ENCODE measurements at places on chromosomes 7 and 10.
A peak's percentile ranks its signal among the peaks of the same experiment; 100 is the strongest.

DNA sequence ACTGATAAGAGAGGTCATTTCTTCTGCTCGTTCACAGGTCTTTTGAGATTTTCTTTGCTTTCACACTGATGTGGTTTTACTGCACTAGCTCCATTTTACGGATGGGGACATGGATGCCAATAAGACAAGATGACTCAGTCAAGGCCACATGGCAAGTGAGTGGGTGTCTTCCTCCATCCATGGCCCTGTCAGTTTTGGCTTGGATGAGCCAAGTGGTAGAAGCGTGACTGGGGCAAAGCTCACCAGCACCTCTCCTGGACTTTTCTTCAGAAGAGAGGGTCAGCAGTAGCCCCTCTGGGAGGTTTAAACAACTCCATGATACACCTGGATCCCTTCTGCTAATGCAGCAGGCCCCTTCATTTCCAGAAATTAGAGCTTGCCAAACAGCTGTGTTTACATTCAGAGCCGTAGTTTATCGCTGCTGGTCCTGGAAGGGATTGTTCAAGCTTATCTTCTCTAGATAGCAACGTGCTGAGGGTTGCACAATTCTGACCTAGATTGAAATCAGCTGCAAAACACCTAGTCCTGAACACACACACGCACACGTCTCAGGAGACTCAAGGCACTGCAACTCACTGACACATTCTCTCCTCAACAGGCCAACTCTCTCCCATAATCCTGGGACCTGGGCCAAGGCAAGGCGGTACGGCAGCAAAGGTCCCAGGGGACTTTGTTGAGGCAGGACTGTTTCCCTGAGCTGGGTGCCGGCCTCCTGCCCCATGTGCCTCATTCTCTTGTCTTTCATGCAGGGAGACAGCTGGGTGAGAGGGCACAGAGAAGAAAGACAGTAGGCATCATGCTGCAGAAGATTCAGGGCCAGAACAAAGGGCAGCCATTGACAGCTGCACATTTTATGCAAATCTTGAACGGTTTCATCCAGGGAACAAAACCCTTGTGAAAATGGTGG is 14.2 kb upstream of the PDCD4 start:
- DNase-seq = peak; percentile 84

GRCh38 chr7:150365673-150366398 is 2.8 kb upstream of the REPIN1 start:
- DNase-seq = no peak

DNA sequence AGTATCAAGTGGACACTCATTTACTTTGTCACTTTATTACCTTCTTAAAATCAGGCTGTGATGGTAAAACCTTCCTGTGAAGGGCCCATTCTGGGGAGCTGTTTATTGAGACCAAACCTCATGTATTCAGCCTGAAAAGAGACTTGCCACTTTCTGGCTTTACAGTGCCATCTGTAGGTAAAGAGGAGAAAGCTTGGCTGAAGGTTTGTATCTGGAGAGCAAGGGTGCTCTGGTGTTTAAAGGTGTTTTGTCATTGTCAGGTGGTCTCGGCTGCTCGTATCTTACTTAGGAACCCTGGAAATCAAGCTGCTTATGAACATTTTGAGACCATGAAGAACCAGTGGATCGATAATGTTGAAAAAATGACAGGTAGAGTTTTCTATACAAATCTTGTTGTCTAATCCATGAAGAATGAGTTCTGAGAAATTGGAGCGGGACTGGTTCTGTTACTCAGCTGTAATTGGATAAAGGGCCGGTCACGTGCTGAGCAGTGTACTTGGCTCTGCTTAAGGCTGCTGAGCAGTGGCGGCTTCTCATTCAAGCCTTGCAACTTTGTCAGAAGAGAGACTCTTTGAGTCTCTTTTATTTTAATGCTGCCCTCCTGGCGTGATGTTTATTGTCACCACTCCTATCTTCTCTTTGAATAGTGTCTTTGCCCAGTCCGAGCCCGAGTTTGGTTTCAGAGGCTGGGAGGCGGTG is 46.9 kb downstream of the AP3M1 start:
- DNase-seq = peak; percentile 13

- no peak for DNase-seq
These were observed 1321.5 kb downstream of the XPNPEP1 start for GRCh38 chr10:108601851-108602250.

DNA sequence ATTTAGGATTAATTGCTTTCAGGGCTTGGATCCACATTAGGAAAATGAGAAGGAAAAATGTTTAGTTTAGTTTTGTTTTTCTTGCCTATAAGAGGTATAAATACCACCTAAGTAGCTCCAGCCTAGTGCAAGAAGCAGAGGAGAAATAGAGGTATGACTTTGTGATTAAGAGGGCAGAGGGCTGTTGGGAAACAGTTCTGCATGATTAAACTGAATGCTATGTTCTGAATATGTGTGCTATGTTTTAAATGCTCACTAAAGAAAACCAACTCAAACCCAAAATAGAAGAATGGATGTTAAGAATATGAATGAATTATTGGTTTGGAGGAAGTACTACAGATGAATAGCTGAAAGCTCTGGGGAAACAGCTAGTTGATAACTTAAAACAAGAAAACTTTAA is 7.6 kb downstream of the CALCR start:
- no peak for DNase-seq

DNA sequence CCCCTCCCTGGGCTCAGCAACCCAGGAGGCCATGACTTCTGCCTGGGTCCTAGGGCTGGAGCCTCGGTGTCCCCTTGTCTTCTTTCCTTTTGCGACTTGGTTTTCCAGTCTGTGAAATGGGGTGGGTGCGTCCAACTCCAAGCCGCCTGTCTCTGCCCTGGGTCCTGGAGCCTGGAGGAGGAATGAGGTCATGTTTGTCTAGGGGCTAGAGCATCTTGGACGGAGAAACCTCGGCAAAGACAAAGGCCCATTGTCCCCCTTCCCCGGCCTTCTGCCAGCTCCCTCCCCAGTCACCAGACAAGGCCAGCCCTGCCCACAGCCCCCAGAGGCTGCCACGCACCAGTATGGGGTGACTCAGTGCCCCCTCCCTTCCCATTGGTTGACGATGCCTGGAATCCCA is 39.8 kb upstream of the ELN start:
- DNase-seq = no peak

DNA sequence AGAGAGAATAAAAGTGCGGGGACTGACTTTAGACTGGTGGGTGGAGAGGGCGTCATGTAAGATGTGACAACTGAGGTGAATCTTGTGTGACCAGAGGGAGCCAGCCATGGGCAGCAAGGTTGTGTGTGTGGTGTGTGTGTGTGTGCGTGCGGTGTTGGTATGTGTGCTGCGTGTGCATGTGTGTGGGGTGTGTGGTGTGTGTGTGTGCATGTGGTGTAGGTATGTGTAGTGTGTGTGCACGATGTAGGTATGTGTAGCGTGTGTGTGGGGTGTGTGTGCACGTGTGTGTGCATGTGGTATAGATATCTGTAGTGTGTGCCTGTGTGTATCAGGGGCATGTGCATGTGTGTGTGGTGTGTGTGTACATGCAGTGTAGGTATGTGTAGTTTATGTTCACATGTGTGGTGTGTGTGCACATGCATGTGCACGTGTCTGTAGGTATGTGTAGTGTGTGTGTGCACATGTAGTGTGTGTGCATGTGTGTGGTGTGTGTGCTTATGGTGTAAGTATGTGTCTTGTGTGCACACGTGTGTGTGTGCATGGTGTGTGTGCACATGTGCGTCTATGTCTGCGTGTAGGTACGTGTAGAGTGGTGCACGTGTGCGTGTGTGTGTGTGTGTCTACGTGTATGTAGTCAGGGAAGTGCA is 312.3 kb upstream of the MKI67 start:
- DNase-seq = no peak

DNA sequence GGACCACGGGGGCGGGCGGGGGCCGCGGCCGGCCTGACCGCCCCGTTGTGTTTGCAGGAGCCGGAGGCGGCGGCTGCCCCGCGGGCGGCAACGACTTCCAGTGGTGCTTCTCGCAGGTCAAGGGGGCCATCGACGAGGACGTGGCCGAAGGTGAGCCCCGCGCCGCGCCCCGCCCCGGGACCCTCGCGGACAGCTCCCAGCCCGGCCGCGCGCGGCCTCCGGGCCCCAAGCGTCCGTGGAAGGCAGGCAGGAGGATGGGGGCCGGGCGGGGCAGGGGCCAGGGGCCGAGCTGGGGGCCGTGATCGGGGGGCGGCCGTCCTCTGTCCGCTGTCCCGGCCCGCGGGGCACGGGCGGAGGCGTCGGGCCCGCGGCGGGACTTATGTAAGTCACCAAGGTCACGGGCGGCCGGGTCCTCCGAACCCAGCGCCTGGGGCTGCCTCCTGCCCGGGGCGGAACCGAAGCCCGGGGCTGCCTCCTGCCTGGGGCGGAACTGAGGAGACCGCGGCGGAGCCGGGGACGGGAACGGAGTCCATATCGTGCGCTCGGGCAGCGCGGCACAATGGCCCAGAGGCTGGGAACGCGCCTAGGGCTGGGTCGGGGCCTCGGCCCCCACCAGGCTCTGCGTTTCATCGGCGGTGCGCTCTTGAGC is 497 bp downstream of the PPP2R2D start:
- no peak for DNase-seq

DNA sequence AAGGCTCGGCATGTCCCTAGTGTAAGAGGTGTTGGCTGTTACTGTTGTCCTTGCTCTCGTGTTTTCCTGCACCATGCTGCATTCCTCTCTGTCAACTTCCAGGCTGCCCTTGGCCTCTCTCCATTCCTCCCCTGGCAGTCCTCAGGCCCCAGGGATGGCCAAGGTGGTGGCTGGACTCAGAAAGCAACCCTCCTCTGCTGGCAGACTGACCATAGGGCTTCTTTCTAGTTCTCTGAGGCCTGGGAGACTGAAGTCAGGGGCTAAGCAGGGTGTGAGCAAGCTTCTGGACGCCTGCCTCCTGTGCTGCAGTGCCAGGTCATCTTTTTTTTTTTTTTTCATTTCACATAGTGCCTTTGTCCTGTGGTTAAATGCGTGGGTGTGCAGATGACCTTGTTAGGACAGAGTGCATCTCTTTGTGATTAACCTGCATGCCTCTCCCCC is 72.0 kb downstream of the GOLGA7B start:
- no peak for DNase-seq

DNA sequence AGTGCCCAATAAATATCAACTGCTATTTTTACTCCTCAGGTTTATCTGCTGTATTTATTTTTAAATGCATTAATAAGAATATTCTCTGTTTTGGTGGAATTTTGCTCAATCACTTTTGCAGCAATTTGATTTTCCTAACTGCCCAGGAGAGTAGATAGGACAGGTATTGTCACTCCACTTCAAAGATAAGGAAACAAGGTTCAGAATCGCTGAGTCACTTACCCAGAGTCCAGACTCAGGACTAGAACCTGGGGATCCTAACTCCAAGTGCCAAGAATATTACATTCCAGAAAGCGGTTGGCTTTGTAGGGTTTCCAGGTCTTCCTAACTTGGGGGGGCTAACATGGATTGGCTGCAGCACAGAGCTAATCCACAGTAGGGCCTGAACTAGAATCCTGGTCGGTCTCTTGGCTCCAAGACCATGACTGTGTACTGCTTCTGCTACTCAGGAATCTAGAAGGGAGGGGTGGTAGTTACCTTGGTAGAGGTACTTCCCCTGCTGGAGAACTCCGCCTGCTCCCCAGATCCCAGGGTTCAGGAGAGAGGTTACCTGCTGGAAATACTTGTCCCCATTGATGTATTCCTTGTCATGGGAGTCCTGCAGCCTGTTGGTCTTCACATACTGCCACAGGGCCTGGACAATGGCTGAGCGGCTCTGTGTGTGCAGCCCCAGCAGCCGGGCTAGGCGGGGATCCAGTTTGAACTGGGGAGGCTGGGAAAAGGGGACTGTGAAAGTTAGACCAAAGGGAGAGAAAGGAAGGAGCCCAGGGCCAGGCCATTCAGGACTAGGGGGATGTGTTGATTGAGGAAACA is 7.3 kb downstream of the SMARCD3 start:
- no peak for DNase-seq

DNA sequence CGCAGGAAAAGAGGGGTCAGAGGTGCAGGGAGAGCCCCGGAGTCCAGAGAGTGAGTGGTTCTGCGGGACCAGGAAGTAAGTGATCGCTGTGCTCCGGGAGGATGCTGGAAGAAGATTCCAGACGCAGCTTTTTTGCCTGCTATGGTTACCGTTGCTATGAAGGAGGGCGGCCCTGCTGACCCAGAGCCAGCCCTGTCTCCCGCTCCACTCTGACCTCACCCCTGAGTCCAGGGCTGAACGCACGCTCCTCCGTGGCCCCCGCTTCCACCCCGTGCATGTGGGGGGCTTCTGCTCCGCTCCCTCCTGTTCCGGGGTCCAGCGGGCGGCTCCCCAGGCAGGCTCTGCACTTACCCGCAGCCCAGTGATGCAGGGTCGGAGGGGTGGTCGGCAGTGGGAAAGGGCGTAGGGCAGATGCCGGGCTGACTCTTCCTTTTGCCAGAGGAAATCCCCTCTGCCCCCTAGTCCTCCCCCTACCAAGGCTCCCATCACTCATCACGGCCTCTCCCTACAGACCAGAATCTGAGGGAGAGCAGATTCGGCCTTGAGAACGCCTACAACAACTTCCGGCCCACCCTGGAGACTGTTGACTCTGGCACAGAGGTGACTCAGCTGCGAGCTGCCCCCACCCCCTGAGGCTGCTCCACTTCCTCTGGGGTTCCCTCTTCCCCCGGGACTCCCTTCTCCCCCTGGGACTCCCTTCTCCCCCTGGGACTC is 2.7 kb upstream of the MUC17 start:
- DNase-seq = no peak

DNA sequence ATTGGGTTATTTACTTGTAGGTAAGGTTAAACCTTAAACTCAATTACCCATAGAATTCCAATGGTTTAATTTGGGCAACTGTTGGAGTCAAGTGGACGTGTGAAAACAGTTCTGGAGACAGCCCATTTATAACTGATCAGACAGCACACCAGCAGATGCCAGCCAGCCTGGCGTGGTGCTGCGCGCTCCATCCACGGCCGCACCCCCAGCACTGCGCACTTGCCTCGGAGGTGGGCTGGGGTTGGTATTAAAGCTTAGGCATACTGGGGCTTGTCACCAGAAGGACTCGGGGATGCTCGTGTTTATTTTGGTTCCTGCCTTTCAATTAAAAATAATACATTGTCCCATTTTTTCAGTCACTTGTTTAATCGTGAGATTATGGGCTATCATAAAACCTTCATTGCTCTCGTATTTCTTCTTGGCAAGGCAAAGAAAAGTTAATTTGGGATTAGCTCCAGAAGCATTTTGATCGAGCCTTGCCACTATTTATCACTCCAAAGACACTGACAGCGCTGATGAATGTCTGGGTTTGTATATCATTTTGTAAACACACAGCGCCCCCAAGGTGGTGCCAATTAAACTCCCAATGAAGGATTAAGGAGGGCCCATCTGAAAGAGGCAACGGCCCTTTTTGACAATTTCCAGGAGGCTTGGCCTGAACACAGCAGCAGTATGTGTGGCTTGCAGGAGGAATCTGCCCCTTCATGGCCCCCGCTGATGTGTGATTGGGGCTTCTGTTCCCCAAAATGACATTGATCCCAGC is 204.5 kb upstream of the CXCL12 start:
- no peak for DNase-seq

DNA sequence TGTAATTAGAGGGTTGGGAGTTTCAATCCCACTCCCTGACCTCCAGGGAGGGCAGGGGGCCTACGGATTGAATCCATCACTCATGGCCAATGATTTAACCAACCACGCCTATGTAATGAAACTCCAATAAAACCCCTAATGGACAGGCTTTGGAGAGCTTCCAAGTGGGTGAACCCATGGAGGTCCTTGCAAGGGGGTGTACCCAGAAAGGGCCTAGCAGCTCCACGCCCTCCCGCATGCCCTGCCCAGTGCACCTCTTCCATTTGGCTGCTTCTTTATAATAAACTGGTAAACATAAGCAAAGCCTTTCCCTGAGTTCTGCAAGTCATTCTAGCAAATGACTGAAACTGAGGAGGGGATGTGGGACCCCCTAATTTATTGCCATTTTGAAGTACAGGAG is 280.1 kb downstream of the FRMD4A start:
- no peak for DNase-seq

- DNase-seq = no peak
These were observed 178.0 kb downstream of the RNF216 start for GRCh38 chr7:5603241-5604140.

- DNase-seq = peak; percentile 13
These were observed 146.3 kb downstream of the DIP2C start for GRCh38 chr10:543131-543530.
